ENCODE measurements at places on chromosomes 4 and X.

DNA sequence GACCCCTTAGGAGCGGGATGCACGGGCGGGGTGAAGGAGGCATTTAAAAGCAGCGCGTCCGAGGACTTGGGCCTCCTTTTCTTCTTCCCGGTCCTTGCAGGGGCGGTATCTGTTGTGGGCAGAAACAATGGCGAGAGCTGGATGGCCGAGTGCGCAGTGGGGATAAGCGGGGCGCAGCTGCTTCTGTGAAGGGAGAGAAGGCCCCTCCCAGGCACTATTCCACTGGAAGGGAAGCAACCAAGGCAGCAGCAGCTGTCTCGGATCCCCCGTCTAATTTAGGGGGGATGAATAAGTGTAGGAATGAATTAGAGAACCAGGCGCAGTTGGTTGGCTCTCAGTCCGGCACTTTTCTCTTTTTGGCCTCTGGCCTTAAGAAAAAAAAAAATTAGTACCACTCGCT lies 995 bp downstream of the SMARCA5 start:
- peak; percentile 7 for DNase-seq

GRCh38 chr4:109067508-109068235 lies 234.8 kb downstream of the COL25A1 start:
- DNase-seq, result no peak

- DNase-seq, result peak; percentile 74
Observed at GRCh38 chr4:175536852-175537453, 275.1 kb downstream of the GPM6A start.

- DNase-seq, result no peak
Observed at GRCh38 chr4:87530868-87531267, 1.7 kb upstream of the SPARCL1 start.

DNA sequence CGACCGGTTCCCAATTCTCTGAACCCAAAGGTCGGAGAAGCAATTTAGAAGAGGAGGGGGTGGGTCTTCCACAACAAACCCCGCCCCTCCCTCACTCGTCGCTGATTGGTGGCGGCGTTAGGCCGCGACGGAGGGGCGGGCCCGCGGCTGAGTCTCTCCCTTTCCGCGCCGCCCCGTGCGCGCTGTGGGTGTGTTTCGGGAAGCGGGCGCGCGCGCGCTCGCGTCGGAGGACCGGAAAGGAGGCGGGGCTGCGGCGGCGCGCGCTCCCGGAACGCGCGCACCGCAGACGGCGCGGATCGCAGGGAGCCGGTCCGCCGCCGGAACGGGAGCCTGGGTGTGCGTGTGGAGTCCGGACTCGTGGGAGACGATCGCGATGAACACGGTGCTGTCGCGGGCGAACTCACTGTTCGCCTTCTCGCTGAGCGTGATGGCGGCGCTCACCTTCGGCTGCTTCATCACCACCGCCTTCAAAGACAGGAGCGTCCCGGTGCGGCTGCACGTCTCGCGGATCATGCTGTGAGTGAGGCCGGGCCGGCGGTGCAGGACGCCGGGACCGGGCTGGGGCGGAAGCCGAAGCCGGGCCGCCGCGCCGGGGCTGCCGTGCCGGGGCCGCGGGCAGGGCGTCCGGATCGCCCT lies at the start of gene SPCS3:
TSS of gene SPCS3 (plus strand) at position 263 of the 636 bp plus-strand sequence. CDS start at position 374, 111 bp downstream.
- DNase-seq, result peak; percentile 91

GRCh38 chr4:31784558-31784957 lies 1064.4 kb downstream of the PCDH7 start:
- no peak for DNase-seq

GRCh38 chrX:48826135-48826875 lies at the start of gene ERAS:
ERAS (plus strand) TSS chrX:48826513; CDS start chrX:48829124, 2,611 bp downstream.
- no peak for DNase-seq

- no peak for DNase-seq
Observed at GRCh38 chr4:26337612-26338011, 16.8 kb downstream of the RBPJ start.

DNA sequence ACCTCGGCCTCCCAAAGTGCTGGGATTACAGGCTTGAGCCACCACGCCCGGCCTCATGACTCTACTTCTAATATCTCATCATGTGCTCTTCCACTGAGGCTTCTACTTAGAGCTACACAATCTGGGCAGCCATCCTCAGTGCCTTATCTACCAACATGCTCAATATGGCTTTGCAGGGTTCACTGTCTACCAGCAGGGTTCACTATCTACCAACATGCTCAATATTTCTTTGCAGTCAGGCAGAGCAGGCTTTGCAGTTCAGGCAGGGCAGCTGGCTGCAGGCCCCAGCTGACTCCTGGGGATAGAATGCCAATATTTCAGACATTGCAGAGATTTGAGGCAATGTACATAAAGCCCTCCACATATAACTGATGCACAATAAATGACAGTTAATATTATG lies 47.5 kb downstream of the PKD2 start:
- DNase-seq, result peak; percentile 10

DNA sequence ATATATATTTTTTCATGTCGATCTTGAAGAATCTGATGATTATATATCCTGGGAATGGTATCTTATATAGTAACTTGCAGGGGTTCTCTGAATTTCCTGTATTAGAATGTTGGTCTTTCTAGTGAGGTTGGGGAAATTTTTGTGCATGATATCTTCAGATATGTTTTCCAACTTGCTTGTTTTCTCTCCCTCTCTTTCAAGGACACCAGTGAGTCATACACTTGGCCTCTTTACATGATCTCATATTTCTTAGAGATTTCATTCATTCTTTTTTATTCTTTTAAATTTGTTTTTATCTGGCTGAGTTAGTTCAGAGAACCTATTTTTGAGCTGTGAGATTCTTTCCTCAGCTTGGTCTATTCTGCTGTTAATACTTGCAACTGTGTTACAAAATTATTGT lies 27.2 kb upstream of the C4orf17 start:
- DNase-seq, result no peak

GRCh38 chrX:22950269-22951266 lies 49.2 kb upstream of the DDX53 start:
- no peak for DNase-seq

- no peak for DNase-seq
Observed at GRCh38 chr4:25773358-25773757, 89.4 kb downstream of the SEL1L3 start.
